ENCODE measurements at places on chromosomes 2 and 18.
A peak's percentile ranks its signal among the peaks of the same experiment; 100 is the strongest.

DNA sequence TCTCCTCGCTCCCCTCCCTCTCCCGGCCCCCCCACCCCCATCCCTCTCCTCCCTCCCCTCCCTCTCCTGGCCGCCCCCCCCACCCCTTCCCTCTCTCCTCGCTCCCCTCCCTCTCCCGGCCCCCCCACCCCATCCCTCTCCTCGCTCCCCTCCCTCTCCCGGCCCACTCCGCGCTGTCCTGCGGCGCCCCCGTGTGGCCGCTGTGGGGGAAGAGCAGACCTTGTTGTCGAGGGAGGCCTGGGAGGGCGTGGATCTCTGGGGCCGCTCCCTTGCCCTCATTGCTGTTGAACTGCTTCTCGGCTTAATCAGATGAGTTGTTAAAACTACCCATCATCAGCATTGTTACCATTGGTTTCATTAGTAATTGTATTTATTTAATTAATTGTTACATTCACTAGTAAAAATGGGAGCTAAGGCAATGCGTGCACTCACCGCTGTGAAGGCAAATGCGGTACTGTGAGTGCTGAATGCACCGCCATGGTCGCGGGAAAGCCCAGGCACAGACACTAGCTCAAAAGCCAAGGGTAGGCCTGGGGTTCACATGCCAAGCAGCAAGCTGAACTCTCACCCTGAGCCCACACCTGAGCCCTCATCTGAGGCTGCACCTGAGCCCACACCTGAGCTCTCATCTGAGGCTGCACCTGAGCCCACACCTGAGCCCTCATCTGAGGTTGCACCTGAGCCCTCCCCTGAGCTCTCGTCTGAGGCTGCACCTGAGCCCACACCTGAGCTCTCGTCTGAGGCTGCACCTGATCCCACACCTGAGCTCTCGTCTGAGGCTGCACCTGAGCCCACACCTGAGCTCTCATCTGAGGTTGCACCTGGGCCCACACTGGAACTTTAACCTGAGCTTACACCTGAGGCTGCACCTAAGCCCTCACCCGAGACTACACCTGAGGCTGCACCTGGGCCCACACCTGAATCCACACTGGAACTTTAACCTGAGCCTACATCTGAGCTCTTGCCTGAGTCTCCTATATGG is 8.8 kb downstream of the RTP5 start:
- DNase-seq, result no peak

DNA sequence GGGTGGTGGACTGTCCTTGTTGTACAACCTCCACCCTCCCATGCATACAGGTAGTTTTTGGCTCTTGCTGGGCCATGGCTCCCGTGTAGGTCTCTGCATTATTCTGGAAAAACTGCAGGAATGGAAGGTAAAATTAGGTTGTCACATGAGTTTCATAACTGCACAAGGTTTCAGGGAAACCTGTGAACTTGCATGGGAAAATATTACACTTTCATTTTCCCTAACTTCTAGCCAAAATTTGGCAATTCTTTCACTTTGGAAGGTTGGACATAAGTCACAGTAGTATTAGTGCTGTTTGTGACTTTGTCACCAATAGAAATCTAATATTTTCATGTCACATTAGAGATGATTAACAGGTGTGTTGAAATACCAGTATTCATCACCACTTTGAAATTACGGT is 118.1 kb upstream of the MGAT5 start:
- no peak for DNase-seq

GRCh38 chr2:65604246-65604645 is 171.8 kb upstream of the SPRED2 start:
- no peak for DNase-seq

DNA sequence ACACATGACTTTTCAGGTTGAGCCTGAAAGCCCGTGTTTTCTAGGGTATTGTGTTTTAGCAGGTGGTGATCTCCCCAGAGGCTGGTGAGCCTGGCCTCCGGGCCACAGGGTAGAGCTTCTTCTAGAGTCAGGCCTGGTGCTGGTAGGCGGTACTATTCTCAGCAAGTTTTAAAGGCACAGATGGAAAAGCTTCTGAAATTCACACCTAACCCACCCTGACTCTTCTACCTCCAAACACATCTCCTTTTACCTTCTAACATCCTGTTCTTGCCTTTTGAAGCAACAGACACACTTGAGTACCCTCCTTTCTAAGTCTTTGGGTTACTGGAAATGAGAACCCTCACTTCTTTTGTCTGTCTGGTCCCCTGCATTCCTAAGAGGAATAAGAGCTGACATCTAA is 191.1 kb downstream of the SETBP1 start:
- DNase-seq, result no peak

DNA sequence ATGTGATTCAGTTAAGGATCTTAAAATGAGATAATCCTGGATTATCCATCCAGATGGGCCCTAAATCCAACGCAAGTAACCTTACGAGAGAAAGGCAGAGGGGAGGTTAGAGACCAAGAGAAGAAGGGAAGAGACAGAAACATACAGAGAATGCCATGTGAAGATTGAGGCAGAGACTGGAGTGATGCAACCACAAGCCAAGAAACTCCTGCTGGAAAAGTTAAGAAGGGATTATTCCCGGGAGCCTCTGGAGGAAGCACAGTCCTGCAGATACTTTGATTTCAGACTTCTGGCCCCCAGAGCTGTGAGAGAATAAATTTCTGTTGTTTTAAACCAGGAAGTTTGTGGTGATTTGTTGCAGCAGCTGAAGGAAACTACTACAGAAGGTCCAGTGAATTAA is 992.7 kb downstream of the BCL11A start:
- no peak for DNase-seq

DNA sequence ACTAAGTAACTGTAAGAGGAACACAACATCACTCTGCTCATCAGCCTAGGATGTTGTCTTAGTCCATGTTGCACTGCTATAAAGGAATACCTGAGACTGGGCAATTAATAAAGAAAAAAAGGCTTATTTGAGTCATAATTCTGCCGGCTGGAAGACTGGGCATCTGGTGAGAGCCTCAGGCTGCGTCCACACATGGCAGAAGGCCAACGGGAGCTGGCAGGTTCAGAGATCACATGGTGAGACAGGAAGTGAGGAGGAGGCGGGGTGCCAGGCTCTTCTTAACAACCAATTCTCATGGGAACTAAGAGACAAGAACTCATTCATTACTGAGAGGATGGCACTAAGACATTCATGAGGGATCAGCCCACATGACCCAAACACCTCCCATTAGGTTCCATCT is 46.8 kb downstream of the EPG5 start:
- DNase-seq, result peak; percentile 86

DNA sequence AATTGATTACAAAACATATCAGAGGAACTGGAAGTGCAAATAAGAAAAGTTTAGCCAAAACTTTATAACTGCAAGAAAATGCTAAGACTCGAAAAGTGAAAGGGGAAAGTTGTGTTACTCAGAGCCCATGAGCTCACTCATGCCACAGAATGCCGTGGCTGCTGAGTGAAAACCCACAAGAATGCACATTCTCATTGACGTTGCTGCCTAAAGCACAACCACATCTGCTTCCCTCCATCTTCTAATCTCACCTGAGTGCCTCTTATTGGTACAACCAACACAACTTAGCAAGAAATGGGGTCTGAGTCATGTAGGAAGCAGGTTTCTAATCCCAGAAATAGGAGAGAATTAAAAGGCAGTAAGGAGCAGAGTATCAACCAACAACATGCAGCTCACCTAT is 259.7 kb downstream of the LNPK start:
- DNase-seq, result no peak

GRCh38 chr2:222899413-222900181 is 38.8 kb downstream of the ACSL3 start:
- DNase-seq, result no peak

DNA sequence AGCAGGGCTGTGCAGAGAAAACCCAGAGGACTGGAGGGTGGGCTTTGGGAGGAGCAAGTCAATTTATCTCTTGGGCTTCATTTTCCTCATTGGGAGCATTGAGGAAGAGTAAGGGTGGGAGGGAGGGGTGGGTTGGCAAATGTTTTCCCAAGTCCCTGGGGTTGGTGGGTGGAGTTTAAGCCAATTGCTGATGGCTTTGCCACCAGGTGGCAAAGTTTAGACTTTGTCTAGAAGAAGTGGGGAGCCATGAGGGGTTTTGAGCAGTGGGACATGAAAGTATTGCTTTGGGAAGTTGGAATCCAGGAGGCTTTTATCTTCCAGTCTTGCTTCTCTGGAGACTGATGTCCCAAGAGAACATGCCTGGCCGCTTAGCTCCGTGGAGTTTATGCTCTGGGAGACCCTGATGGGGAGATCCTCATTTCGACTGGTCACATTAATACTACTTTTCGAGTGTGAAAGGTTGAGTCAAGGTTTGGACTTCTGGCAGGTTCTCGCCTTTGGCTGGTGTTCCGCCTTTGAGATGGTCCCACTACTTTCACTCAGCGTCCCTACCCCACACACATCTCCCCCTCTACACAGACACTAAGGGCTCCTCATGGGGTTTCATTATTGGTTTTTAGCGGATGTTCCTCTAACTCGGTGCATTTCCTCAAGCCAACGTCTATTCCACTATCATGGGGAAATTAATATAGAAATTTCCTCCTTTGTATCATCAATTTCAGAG is 126.7 kb downstream of the PRKCE start:
- DNase-seq, result no peak

DNA sequence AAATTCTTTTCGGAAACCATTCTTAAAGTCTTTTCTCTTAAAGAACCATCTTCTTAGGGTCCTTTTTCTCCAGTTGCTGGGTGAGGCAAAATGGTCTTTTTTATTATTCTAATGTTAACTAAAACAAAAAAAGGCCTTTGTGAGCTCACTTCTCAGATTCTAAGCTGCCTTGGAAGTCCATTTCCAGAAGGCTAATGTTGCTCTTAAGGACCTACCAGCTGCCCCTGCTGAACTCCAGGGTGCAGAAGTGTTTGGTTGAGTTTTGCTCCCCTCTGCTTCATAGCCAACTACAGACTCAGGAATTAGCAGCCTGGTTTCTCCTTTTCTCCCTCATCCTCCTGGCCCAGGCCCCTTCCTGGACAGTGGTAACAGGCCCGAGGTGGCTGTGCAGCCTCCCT is 23.4 kb downstream of the APCDD1 start:
- DNase-seq, result no peak
